Stimulated activated CD4-positive, alpha-beta T cell treated with anti-CD3 and anti-CD28 coated beads, Interleukin-1b, Interleukin-23, amount 100 ng/mL, for 1 hour (primary cell): ENCODE measurements at places on chromosomes 1 and 21.

DNA sequence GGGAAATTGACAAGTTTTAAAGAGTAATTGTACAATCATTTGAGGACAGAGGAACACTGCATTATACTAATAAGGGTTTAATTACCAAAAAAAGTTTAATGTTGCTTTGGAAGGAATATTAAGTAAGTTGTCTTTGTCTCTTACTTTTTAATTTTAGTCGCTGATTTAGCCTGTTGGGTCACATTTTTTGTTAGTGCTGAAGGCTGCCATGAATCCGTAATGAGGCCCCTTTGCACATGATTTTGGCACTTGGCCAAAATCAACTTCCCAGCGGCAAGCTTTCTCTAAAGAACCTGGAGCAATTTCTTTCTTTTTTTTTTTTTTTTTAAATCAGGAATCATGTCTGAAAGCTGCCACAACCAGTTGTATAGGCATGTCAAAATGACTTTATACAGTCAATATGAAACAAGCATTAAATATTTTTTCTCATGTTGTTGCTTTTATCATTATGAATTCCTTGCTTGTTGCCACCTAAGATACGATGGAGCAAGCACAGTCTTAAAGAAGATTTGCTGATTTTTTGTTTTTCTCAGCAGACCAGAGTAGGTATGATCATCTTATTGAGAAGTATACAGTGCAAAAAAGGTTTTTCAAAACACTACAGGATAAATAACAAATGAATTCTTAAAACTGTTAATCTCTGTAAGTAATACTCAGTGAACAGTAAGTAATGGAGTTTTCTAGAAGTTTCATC, 690.4 kb downstream of the USP25 start:
- DNase-seq: no peak

DNA sequence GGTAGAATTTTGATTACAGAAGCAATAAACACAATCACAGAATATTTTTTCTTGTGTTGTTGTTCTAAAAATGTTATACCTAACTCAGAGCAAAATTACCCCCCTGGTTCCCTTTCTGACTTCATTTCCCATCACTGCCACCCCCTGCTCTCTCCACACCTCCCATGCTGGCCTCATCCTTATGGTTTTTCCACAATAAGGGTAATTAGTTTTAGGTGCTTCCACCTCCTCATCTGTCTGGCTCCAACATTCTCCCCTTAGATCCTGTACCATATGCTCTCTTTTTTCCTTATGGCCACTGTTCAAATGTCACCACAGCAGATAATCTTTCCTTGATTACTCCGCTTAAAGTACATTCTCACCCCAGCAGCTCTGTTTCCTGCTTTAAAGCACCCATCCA, 2208.6 kb downstream of the MRPL39 start:
- DNase-seq: no peak

DNA sequence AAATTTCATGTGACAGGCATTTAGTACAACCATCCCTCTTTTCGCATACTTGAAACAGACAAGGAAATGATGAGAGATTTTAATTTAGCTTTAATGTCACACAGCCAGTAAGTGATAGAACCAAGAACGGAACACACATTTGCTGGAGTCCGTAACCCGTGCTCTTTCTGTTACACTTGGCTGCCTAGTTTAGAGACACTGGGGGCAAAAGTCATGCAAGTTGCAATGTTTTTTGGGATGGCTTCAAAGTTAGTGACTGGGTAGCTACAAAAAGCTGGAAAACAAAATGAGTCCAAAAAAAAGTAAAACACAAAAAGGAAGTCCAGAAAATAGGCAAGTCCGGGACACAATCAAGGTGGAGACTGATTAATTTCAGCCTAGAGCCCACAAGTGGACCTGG, 5.9 kb downstream of the NID1 start:
- no peak for DNase-seq

GRCh38 chr1:211257826-211258225, 1.3 kb upstream of the RCOR3 start:
- no peak for DNase-seq

DNA sequence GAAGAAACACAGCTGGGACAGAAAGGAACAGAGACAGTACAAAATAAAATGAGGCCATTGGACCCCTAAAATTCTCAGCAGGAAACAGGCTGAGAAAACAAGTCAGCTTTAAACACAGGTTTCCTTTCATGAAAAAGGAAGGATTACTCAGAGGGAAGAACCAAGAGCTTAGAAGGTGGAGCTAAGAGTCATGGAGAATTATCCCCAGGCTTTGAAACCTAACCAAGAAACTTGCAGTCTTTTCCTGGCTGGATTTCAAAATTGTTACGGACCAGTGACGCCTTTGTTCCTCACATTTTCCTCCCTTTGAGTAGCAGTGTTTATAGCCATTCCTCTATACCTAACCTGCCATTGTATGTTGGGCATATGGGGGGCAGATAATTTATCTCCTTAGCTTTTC, 8.8 kb downstream of the HMGB4 start:
- DNase-seq: no peak
